ENCODE measurements at places on chromosomes 7 and 10. TPM values are rescaled to one million over a fixed set of nuclear protein-coding genes. Genes with fewer than 3 reads are reported as not detected.

Gene CLIP2
- 6.9 TPM for total RNA-seq

Gene H2BK1
- total RNA-seq, result not detected

Gene SSC4D
- total RNA-seq, result 0.55 TPM

Gene ZNF365
- total RNA-seq, result not detected

Gene FEZF1
- total RNA-seq, result not detected

Gene HOXA13
- total RNA-seq, result not detected

Gene FAM13C
- 5.4 TPM for total RNA-seq

Gene NUTM2E
- 0.10 TPM for total RNA-seq

DNA sequence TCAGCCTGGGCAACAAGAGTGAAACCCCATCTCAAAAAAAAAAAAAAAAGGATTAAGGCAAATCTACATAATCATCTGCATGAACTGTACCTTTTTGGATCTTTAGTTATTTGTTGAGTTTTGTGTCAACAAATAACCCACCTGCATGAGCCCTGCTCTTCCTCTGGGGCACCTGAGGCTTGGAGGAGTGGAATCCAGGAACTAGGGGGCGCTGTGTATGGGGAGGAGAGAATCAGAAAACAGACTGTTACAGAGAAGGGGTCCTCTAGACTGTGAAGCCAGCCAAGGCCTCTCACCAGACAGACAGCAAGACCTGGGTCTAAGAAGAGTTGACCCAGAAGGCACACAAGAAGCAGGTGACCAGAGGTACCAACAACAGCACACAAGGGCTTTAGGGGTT is 682.8 kb upstream of the NRP1 start:
- DNase-seq, result no peak

DNA sequence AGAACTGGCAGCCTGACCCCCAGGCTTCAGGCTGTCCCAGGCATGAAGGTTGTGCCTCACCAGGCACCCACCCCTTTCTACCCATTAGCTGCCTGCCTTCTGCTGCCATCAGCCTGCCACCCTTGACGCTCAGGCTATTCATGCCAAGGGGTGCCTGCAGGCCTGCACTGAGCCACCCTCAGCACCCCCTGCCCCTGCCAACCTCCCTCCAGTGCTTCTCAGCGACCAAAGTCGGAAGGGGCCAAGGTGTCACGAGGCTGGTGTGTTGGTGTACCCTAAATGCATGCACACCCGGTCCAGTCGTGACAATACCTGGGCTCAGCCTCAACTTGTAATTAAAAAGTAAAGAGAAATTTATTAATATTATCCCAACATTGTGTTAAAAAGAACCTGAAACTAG is 422.7 kb downstream of the ARL4A start:
- DNase-seq, result no peak

- DNase-seq, result no peak
Observed at GRCh38 chr10:64813391-64813790, 1292.2 kb downstream of the REEP3 start.
